ENCODE measurements at places on chromosomes 6 and 20.

GRCh38 chr6:40163924-40164323, 229.7 kb upstream of the MOCS1 start:
- no peak for DNase-seq

DNA sequence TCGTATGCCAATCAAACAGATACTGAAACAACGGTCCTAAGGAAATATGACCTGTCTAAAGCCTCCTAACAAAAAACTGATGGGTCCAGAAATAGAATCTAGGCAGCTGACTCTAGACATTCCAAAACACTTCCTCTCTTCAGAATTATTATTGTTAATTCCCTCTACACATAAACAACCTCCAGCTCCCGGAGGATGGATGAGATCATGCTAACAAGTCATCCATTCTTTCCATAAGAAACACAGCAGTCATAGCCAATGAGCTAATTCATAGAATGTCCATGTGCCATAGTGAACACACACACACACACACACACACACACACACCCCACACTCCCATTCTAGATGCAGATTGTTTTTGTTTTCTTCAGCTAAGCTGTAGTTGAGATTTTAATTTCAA, 44.3 kb downstream of the HDGFL1 start:
- peak; percentile 20 for DNase-seq

DNA sequence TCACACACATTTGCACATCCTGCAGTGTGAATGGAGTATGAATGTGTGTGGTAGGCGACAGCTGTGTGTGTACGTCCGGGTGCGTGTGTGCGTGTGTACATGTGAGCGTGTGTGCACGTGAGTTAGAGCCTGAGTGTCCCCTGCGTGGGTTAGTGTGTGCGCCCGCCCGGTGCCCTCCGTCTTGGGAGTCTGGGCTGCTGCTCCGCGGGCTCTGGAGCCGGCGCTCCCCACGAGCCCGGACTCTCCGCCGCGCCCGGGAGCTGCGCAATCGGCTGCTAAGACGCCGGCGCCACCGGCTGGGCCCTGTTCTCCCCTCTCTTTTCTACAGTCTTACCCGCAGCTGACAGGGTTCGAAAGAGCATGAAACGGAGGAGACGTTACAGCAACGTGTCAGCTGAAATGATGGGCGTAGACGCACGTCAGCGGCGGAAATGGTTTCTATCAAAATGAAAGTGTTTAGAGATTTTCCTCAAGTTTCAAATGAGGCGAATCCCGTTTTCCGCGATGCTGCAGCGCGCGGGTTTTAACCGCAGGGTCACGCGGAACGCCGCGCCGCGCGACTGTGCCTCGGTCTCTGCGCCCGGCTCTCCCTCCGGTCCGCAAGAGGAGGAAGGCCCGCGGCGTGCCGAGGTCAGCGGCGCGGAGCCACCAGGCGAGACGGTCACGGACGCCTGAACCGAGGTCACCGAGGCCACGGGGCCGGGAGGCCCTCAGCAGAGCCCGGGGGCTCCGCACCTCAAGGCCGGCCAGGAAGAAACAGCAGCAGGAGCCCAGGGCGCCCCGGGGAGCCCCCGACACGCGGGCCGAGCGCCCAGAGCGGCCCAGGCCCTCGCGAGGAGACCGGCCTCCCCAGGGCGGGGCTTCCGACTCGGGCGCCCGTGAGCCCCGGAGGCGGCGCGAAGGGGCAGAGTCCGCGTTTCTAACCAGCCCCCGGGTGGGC, 95.3 kb upstream of the BHLHE23 start:
- no peak for DNase-seq

- no peak for DNase-seq
Measured at GRCh38 chr20:50467718-50468356, 42.3 kb upstream of the PTPN1 start.

DNA sequence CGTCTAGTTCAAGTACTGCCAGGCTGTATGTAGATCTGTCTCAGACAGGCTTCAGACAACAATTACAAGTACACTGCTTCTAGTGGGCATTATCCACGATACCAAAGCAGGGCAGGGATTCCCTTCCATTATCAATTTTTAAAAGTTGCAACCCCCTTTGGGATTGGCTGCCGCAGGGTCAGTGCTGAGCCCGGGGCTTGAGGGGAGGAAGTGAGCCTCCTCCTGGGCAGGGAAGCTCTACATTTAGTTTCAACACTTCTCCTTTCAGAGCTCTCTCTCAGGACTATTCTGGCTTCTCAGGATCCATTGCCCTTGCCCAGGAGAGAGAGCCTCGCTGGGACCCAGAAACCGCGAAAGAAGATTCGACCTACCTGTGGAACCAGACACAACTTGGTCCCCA, 1.5 kb downstream of the HTR1B start:
- no peak for DNase-seq

DNA sequence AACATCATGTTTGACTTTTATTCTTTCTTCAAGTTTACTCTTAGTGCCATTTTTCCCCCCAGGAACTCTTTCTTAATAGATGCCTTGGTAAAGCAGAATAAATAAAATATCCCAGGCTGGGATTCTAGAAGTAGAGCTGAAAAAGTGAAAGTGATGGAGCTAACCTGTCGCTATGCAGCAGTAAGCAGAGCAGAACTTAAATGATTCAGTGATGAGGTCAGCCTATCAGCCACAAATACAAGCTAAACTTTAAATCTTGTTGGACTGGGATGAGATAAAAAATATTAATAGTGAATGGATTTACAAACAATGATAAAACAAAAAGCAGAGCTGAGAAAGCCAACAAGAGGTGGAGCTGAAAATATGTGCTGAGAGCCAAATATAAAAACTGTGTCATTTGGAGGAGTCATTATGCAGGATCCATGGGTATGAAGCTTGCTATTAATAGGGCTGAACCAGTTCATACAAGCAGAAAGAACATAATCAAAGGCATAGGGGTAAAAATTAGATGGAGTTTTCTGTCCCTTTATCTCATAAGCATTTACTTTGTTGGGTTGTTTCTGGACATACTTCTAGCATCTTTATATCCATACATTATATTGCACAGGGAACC, 877.8 kb downstream of the EPHA7 start:
- no peak for DNase-seq

DNA sequence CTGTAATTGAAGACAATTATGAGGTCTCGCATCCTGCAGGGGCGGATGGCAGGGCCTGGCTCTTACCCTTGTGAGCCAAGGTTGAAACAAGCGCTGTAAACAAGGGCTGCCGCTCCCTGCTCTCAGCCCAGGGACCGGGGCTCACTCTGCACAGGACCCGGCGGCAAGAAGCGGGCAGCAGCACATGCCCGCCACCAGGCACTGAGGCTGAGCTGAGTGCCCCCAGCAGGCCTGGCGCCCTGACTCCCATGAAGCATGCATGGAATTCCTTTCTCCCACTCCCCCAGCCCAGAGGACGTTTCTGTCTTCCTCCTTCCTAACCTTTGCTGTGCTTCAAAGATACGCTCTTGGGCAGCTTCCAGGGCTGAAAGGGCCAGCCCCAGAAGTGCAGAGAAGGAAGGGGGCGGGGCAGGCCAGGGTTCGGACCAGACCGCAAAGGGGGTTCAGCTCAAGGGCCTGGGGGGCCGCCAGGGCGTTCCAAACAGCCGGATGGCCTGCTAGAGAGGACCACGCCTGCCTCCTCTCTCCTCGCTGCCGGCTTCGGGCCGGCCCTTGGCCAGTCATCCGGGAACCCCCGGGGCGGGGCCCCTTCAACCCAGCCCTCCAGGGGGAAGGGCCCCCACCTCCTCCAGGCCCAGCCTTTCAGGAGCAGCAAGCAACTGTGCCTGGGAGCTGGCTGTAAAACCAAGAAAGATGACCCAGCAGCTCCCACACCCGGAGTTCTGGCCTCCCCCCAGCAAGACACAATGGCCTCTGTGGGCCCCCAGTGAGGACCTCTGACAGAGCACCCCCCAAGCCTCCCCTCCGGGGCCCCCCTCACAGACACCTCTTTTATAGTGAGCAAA, 109.9 kb downstream of the NOL4L start:
- DNase-seq = peak; percentile 76

- DNase-seq = no peak
Measured at GRCh38 chr6:111759836-111760785, 113.1 kb downstream of the FYN start.

DNA sequence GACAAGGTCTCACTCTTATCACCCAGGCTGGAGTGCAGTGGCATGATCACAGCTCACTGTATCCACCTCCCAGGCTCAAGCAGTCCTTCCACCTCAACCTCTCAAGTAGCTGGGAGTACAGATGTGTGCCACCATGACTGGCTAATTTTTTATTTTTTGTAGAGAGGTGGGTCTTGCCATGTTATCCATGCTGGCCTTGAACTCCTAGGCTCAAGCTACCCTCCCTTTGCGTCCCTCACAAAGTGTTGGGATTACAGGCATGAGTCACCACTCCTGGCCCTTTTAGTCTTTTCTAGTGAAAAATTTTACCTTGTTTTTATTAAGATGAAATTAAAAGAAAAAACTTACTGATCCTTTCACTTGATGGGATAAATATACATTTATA, 17.2 kb downstream of the CDC5L start:
- DNase-seq = no peak

- no peak for DNase-seq
Measured at GRCh38 chr6:10309457-10310329, 105.2 kb downstream of the TFAP2A start.

GRCh38 chr6:13604546-13605416, 10.4 kb upstream of the NOL7 start:
- DNase-seq = no peak

DNA sequence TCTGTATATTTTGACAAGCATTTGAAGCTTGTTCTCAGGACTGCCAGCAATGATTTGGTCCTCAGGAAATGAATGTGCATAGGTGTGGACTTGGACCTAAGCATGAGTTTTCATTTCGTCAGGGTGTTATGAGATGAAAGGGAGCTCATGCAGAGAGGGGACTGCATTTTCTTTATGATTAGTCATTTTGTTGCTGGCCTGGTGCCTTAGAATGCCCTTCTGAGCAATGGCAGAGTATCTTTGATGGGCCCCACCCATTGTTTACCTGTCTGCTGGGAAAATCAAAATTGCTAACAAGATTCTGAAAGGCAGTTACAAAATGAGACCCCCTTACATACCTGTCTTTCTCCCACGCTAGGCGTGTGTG, 51.5 kb upstream of the MTHFD1L start:
- DNase-seq = no peak

DNA sequence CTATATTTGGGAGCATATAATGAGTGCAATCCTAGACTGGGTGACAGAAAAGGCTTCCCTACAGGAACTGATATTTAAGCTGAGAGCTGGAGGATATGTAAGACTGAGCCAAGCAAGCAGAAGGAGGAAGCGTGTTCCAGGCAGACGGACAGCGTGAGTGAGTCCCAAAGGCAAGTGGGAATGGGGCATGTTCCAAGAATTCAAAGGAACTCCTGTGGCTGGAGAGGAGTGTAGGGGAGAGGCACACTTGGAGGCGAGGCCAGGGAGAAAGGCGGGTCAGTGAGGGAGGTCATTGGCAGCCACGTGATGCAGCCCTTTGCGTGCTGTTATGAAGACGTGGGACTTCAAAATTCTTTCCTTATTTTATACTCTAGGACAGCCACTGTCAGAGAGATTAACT, 27.9 kb upstream of the SGK1 start:
- DNase-seq = no peak

DNA sequence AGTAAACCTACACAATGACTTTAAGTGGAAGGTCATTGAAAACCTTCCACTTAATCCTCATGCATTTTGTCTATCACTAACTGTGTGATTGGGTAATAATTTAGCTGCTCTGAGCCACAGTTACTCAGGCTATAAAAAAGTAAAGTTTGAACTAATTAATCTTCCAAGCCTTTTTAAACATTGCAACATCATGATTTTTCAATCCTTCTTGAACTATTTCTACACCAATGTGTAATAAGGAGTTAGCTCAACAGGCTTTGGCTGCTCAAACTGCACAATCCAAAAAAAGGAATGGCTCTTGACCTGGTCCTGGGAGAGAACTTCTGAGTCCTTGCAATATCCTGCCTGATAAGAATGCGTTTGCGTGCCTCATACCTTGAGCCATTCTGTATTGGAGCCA, 34.8 kb upstream of the FILIP1 start:
- no peak for DNase-seq

DNA sequence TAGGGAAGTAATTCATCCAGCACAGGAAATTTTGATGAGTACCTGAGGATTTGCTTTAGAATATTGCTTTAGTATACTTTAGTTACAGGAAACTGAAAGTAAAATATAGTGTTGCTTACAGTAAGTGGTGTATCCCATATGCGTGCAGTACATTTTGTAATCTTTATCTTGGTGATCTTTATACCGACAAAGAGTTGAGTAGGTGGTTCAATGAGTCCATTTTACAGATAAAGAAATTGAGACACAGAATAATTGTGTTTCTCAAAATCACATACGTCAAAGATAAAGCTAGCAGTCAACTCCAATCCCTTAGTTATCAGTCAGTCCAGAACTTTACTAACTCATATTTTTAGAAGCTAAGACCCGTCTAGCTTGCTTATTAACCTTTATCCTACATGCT, 65.8 kb upstream of the E2F3 start:
- DNase-seq = no peak

DNA sequence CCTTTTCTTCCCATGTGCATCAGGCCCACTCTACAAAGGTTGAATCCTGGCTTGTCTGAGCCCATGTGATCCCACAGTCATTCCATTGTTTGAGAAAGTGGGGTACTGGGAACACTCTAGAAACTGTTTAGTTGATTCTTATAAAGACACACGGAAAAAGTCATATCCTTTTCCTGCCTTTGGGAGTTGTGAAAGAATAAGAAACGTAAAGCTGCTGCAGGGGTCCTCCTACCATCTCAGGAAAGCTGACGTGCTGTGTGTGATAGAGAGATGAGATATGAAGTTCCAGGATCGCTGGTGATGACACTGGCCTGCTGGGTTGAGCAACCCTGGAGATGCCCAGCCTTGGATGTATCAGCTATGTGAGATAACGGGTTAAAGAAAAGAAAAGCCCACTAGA, 21.3 kb upstream of the HLA-DRB5 start:
- no peak for DNase-seq

GRCh38 chr6:155185544-155185943, 78.3 kb upstream of the CLDN20 start:
- DNase-seq = no peak

DNA sequence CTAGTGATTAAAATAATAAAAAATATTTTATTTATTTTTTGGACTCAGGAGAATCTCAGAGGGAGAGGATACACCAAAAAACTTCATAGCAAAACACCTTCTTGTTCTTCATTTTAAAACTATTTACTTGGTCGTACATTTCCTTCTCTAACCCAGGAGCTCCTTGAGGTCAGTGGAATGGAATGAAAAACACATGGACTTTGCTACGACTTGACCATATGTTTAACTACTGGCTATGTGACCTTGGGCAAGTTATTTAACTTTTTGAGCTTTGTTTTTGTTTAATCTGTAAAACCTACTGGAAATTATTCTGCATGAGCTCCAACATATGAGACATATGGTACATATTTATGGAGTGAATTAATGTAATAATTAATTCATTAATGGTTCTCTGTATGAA, 1005.5 kb upstream of the CITED2 start:
- DNase-seq = peak; percentile 88

- DNase-seq = no peak
Measured at GRCh38 chr20:11376998-11377397, 540.7 kb upstream of the BTBD3 start.

GRCh38 chr6:131773284-131773950, 34.4 kb upstream of the ENPP1 start:
- no peak for DNase-seq

- no peak for DNase-seq
Measured at GRCh38 chr20:52280407-52280806, 88.8 kb upstream of the ZFP64 start.

- no peak for DNase-seq
Measured at GRCh38 chr6:115891750-115892149, 168.9 kb downstream of the FRK start.

GRCh38 chr20:53032478-53032932, 60.3 kb downstream of the TSHZ2 start:
- DNase-seq = no peak

Measured in HFF-Myc (cell line).